Vagina (tissue), 2 donors: ENCODE measurements at places on chromosomes 11 and 22. TPM values are rescaled to one million over a fixed set of nuclear protein-coding genes. Genes with fewer than 3 reads are reported as not detected.
A peak's percentile ranks its signal among the peaks of the same experiment; 100 is the strongest.

The PLA2G3 gene
- 6.1 TPM for total RNA-seq

The ADM2 gene
- not detected for total RNA-seq

The ESAM gene
- 34.9 TPM for total RNA-seq

The PATE2 gene
- not detected for total RNA-seq

The OR8G1 gene
- total RNA-seq: not detected

The SLC5A1 gene
- 5.6 TPM for total RNA-seq

The NNMT gene
- 898 TPM for total RNA-seq

The BIRC3 gene
- 7.1 TPM for total RNA-seq

The APOA1 gene
- total RNA-seq: 2.2 TPM

GRCh38 chr11:106446955-106447354, 369.5 kb downstream of the AASDHPPT start:
- peak overlapping the region; percentile 15 for H3K27ac ChIP-seq
- no peak for DNase-seq
- no peaks in the 10 kb centered on the region for H3K27me3 ChIP-seq
- H3K4me3 ChIP-seq: no peak overlapping the region
- H3K36me3 ChIP-seq: no peaks in the 10 kb centered on the region

DNA sequence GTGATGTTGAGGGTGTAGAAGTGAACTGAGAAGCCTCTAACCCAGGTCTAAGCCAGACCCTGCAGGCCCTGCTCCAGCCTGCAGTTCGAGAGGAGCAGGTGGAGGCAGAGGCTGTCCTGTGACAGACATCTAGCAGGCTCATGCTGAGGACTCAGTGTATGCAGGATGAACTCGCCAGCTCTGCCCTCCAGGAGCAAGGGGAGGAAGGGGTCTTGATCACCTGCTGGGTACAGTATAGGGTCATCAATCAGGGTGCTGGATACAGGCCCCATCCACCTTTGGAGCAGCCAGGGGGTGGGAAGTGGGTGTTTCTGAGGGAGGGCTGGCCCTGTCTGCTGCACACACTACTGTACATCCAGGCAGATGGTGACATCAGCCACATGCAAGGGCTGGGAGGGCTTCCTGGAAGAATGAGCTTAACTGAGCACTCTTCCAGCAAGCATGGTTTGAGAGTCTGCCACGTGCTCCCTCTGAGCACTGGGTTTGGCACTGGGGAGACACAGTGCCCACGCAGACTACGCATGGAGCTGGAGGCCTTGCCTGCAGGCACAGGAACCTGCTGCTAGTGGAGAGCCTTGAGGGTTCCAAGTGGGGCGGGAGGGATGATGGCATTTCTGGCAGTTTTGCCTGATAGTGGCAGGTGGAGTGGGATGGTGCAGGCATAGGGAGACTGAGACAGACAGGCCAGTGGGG, 9.2 kb downstream of the MAPK8IP1 start:
- H3K36me3 ChIP-seq: no peaks in the 10 kb centered on the region
- H3K4me1 ChIP-seq: peaks cover 9% of the 10 kb centered on the region
- no peaks in the 10 kb centered on the region for H3K27me3 ChIP-seq
- H3K27ac ChIP-seq: no peak overlapping the region

DNA sequence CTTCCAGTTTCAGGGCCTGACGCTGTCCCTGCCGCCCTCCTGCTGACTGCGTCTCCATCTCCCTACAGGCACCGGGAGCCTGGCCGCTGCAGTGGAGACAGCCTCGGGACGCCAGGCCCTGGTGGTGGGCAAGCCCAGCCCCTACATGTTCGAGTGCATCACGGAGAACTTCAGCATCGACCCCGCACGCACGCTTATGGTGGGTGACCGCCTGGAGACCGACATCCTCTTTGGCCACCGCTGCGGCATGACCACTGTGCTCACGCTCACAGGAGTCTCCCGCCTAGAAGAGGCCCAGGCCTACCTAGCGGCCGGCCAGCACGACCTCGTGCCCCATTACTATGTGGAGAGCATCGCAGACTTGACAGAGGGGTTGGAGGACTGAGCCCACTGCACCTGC, 7.0 kb downstream of the PDXP start:
- no peak overlapping the region for H3K4me3 ChIP-seq
- H3K4me1 ChIP-seq: peaks cover 24% of the 10 kb centered on the region
- H3K27ac ChIP-seq: no peak overlapping the region
- peaks cover 11% of the 10 kb centered on the region for H3K36me3 ChIP-seq

GRCh38 chr11:78586452-78587046, 11.9 kb upstream of the NARS2 start:
- H3K4me1 ChIP-seq: no peaks in the 10 kb centered on the region
- H3K27me3 ChIP-seq: no peaks in the 10 kb centered on the region
- H3K4me3 ChIP-seq: no peak overlapping the region
- H3K27ac ChIP-seq: no peak overlapping the region

DNA sequence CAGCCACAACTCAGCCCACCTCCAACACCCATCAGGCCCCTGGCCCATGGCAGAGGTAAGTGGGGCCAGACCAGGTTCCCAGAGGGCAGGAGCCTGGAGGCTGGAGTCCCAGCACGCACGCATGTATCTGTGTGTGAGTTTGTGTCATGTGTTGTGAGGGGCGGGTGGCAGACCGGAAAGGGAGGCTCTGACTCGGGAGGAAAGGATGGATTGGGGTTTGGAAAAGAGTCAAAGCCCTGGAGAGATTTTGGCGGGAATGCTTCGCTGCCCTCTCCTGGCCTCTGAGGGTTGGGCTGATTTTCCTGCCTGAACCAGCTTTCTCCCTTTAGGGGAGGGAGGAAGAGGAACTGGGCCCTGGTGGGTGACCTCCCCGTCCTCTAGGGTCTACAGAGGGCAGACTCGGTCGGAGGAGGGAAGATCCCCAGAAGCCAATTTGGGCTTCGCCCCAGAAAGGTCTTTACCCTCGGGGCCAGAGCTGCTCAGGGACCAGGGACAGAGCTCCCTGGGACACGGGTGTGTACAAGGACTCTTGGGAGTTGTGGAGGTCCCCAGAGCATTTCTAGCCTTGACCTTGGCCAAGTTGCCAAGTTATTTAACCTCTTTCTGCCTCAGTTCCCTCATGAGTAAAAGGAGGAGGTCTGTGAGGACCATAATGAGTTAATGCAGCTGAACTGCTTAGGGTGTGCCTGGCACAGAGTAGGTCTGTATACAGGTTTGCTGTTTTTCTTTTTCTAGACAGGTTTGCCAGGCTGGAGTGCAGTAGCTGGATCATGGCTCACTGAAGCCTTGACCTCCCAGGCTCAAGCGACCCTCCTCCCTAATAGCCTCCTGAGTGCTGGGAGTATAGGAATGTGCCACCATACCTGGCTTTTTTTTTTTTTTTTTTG, 6.9 kb downstream of the C11orf68 start:
- H3K4me3 ChIP-seq: no peak overlapping the region
- H3K4me1 ChIP-seq: peaks cover 52% of the 10 kb centered on the region
- no peak for DNase-seq
- no peaks in the 10 kb centered on the region for H3K36me3 ChIP-seq
- H3K27ac ChIP-seq: peak overlapping the region; percentile 76
- no peaks in the 10 kb centered on the region for H3K27me3 ChIP-seq

- no peak overlapping the region for H3K27ac ChIP-seq
- peaks cover 18% of the 10 kb centered on the region for H3K4me1 ChIP-seq
- no peaks in the 10 kb centered on the region for H3K27me3 ChIP-seq
- H3K4me3 ChIP-seq: no peak overlapping the region
- DNase-seq: no peak
- H3K36me3 ChIP-seq: no peaks in the 10 kb centered on the region
These were observed 70.6 kb downstream of the ARHGAP42 start for GRCh38 chr11:100757646-100758045.

GRCh38 chr11:16013649-16014275, 342.6 kb downstream of the SOX6 start:
- no peaks in the 10 kb centered on the region for H3K36me3 ChIP-seq
- H3K27ac ChIP-seq: no peak overlapping the region
- no peak overlapping the region for H3K4me3 ChIP-seq
- DNase-seq: no peak
- H3K27me3 ChIP-seq: no peaks in the 10 kb centered on the region

DNA sequence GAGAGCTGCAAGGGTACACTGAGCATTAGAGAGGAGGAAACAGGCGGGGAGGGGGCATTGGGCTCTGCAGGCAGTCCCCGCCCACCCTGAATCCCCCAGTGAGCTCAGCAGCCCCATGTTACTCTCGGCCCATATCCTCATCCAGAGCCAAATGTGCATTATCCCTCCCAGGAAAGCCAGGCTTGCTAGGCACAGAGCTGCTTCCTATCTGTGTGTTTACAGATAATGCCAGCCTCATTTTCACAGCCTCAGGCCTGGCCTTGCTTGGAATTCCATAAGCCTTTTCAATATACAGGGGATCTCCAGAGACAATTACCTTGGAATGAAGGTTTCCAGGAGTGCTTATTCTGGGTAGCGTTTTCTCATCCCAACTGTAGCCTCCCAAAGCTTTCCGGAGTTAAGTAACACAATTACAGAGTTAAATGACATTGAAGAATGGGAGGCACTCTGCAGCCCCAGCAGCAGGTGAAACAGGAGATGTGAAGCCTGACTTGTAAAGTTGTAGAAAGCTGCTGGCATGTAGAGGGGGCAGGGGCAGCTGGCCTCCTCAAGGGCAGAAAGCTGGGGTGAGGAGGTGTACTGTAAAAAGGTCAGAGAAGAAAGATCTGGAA, 91.5 kb upstream of the TBCEL start:
- H3K27me3 ChIP-seq: no peaks in the 10 kb centered on the region
- H3K27ac ChIP-seq: no peak overlapping the region
- DNase-seq: no peak

GRCh38 chr11:3197044-3197695, 21.4 kb downstream of the MRGPRG start:
- no peak overlapping the region for H3K27ac ChIP-seq
- no peak overlapping the region for H3K4me3 ChIP-seq
- H3K36me3 ChIP-seq: no peaks in the 10 kb centered on the region
- no peak for DNase-seq

DNA sequence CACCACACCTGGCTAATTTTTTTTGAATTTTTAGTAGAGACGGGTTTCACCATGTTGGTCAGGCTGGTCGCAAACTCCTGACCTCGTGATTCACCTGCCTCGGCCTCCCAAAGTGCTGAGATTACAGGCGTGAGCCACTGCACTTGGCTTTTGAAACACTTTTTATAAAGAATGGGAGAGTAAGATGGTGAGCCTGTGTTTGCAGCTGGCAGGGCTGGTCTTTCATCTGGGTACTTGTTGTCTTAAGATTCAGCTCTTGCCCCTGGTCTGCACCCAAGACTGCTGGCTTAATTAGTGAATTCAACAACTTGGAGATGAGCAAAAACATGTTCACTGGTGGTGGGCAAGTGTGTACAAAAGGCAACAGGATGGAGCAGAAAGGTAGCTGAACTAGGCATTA, 4.0 kb downstream of the TSPAN18 start:
- no peak for DNase-seq
- no peaks in the 10 kb centered on the region for H3K36me3 ChIP-seq
- H3K27ac ChIP-seq: no peak overlapping the region
- peaks cover 36% of the 10 kb centered on the region for H3K4me1 ChIP-seq
- no peak overlapping the region for H3K4me3 ChIP-seq

DNA sequence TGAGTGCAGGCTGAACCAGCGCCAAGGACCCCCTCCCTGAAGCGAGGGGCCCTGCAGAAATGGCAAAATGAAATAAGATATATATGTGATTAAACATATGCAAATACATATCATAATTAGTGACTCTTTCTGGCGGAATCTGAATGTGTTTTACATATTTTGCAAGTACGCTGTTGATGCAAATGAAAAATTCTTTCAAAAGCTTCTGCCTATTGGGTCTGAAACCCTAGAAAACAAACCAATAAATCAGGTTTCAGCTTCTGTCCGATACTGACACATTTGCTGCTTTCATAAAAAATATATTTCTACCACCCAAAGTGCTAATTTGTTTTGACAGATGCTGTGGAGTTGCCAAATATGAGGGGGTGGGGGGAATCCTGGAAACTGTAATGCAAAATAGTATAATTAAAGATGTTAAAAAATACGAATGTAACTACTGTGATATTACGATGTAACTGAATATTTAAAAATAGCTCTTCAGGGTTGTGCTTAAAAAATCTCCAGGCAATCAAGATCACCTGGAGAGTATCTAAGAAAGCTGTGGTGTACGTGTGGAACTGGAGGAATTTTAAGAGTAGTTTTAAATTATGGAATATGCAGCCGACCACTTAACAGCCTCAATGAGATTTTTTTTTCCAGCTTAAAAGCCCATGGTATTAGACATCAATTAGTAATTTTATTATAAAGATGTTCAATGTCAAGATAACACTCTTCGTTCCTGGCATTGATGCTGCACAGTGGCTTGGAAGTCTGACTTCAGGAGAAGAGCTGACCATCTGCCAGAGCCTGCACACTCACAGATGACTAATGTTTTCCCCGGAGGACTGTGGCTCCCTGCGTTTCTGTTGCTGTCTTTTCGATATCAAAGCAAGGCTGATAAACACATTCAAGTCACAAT, 122.2 kb upstream of the RCN1 start:
- no peak for DNase-seq
- no peaks in the 10 kb centered on the region for H3K27me3 ChIP-seq
- H3K4me3 ChIP-seq: no peak overlapping the region
- no peaks in the 10 kb centered on the region for H3K4me1 ChIP-seq
- no peaks in the 10 kb centered on the region for H3K36me3 ChIP-seq

GRCh38 chr11:36385121-36385970, 89.3 kb downstream of the PRR5L start:
- no peaks in the 10 kb centered on the region for H3K27me3 ChIP-seq
- DNase-seq: no peak
- no peak overlapping the region for H3K4me3 ChIP-seq
- no peaks in the 10 kb centered on the region for H3K36me3 ChIP-seq
- H3K4me1 ChIP-seq: peaks cover 29% of the 10 kb centered on the region

DNA sequence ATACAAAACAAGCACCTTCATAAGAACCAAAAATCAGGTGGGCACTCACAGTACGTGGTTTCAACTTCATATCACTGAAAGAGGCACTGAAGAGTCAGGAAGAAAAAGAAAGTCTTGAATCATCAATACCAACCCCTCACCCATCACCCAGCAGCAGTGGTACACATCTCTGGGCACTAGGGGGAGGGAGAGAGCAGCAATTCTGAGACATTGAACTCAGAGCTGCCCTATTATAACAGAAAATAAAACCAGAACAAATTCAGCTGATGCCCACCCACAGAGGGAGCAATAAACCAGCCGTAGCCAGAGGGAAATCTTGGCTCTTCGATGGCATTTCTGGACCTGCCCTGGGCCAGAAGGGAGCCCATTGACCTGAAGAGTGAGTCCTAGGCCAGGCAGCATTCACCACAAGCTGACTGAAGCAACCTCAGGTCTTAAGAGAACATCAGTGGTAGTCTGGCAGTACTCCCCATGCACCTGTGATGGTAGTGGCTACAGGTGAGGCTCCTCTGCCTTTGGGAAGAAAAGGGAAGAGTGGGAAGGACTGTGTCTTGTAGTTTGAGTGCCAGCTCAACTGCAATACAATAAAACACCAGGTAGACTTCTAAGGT, 42.2 kb upstream of the FAM181B start:
- no peak overlapping the region for H3K4me3 ChIP-seq
- no peaks in the 10 kb centered on the region for H3K4me1 ChIP-seq
- H3K36me3 ChIP-seq: no peaks in the 10 kb centered on the region
- H3K27ac ChIP-seq: no peak overlapping the region
- no peak for DNase-seq
- H3K27me3 ChIP-seq: no peaks in the 10 kb centered on the region

- H3K4me3 ChIP-seq: no peak overlapping the region
- H3K36me3 ChIP-seq: no peaks in the 10 kb centered on the region
- H3K27me3 ChIP-seq: no peaks in the 10 kb centered on the region
These were observed 17.7 kb downstream of the ELF5 start for GRCh38 chr11:34495724-34496377.

- no peaks in the 10 kb centered on the region for H3K27me3 ChIP-seq
- no peaks in the 10 kb centered on the region for H3K36me3 ChIP-seq
- DNase-seq: no peak
- no peak overlapping the region for H3K27ac ChIP-seq
- H3K4me3 ChIP-seq: no peak overlapping the region
These were observed 584.9 kb upstream of the CCDC90B start for GRCh38 chr11:83871054-83871453.

- no peak overlapping the region for H3K4me3 ChIP-seq
- no peaks in the 10 kb centered on the region for H3K36me3 ChIP-seq
- DNase-seq: no peak
- no peaks in the 10 kb centered on the region for H3K27me3 ChIP-seq
- peaks cover 11% of the 10 kb centered on the region for H3K4me1 ChIP-seq
These were observed 116.1 kb downstream of the SHANK2 start for GRCh38 chr11:71136095-71136845.
